Pancreas (tissue), 10 donors: ENCODE measurements at places on chromosomes 5 and 9. TPM values are rescaled to one million over a fixed set of nuclear protein-coding genes. Genes with fewer than 3 reads are reported as not detected.

DNA sequence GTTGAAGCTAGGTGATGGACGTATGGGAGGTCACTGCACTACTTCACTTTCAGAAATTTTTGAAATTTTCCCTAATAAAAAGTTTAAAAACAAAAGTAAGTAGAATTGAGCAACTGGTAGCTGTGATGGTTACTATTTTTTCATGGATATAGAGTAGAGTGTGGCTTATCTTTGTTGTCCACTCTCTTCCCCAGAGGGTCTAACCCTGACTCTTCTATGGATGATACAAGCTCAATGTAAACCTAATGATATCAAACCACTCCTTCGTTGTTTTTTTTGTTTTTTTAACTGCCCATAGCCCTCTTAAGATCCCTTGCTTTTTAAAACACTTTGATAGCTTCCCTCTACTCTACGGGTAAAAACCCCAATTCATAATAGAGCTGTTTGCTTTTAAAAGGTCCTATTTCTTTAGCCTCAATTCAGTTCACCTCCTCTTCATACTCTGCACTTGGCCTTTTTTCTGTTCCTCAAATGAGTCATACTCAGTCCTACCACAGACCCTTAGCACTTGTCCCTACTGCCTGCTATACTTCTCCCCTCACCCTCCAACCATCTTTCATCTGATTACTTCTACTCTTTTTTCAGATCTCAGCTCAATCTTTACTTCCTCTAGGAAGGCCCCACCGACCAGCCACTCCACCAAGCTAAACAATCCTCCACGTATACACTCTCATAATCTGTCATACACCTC lies 2.6 kb downstream of the HDAC3 start:
- peaks cover 17% of the 10 kb centered on the region for H3K4me1 ChIP-seq
- no peak overlapping the region for H3K27ac ChIP-seq
- no peak overlapping the region for H3K4me3 ChIP-seq
- no peaks in the 10 kb centered on the region for H3K27me3 ChIP-seq
- peaks cover 2% of the 10 kb centered on the region for H3K36me3 ChIP-seq
- no peak for DNase-seq

DNA sequence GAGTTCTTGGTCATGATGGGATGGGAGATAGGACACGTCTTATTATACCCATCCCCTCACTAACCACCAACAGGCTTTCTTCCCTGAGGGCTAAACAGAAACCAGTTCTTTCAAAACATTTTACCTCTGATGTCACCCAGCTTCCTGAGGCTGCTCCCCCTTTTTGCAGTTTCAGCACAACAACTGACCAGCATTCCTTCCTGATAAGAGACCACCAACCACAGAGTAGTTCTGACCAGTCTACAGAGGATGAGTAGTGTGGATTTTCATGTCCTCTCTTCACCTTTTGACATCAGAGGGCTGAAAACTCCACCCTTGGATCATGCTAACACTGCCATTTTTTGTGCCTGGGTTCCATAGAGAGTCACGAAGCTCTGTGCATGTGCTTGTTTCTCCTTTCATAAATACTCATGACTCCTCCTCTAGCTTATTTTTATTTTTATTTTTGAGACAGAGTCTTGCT lies 82.6 kb downstream of the OSTF1 start:
- DNase-seq, result no peak
- H3K4me3 ChIP-seq, result no peak overlapping the region
- H3K4me1 ChIP-seq, result no peaks in the 10 kb centered on the region
- no peak overlapping the region for H3K27ac ChIP-seq
- H3K27me3 ChIP-seq, result no peaks in the 10 kb centered on the region

DNA sequence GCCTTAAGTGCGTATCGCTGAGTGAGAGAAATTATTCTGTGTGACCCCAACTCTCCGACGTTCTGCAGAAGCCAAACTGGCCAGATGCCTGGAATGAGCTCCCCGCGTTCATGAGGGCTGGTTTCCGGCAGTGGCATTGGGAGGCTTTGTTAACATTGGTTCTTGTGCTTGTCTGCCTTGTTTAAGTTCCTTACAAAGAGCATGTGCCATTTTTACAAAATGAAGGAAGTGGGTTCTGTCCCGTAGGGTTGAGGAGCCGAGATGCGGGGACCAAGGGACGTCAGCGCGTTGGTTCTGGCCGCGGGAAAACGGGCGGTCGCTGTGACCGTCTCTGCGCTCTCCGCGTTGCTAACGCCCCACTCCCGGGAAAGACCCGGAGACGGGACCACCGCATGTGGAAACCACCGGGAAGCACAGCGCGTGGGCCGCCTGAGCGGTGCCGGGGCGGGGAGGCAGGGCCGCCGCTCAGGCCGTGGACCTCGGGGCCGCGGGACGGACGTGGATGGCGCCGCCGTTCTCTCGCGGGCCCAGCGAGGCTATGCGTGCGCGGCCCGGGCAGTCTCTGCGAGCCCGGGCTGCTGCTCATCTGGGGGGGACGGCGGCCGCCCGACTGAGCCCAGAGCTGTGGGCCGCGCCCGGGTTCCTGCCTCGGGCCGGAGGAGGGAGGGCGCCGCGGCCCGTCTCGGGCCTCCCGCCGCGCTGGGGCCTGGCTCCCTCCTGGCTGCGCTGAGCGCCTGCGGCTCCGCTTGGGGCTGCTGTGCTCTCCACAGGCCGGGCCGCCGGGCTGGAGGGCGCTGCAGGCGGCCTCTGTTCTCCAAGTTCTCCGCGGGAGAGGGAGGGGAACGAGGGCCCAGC lies 13.4 kb downstream of the RABL6 start:
- DNase-seq, result peak; percentile 27
- H3K4me3 ChIP-seq, result no peak overlapping the region
- no peaks in the 10 kb centered on the region for H3K27me3 ChIP-seq
- H3K27ac ChIP-seq, result no peak overlapping the region
- no peaks in the 10 kb centered on the region for H3K4me1 ChIP-seq

PCDHGB2 gene
- 2.6 TPM for total RNA-seq

DNA sequence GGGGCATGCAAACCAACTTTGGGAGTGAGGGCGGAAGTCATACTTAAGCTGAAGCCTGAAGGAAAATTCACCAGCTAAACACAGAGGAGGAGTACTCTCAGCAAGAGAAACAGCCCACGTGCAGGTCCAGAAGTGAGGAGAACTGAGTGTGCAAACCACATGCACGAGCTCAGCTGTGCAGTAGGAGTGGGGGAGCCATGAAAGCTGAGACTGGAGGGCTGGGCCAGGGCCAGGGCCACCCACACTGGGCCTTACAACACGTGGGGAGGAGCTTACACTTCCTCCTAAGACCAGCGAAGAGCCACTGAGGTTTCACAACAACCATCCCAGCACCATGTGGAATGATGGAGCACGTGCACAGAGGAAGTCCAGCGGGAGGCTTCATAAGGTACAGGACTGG lies 9.3 kb upstream of the WWC1 start:
- no peaks in the 10 kb centered on the region for H3K4me1 ChIP-seq
- no peak overlapping the region for H3K27ac ChIP-seq
- DNase-seq, result no peak
- no peak overlapping the region for H3K4me3 ChIP-seq

DNA sequence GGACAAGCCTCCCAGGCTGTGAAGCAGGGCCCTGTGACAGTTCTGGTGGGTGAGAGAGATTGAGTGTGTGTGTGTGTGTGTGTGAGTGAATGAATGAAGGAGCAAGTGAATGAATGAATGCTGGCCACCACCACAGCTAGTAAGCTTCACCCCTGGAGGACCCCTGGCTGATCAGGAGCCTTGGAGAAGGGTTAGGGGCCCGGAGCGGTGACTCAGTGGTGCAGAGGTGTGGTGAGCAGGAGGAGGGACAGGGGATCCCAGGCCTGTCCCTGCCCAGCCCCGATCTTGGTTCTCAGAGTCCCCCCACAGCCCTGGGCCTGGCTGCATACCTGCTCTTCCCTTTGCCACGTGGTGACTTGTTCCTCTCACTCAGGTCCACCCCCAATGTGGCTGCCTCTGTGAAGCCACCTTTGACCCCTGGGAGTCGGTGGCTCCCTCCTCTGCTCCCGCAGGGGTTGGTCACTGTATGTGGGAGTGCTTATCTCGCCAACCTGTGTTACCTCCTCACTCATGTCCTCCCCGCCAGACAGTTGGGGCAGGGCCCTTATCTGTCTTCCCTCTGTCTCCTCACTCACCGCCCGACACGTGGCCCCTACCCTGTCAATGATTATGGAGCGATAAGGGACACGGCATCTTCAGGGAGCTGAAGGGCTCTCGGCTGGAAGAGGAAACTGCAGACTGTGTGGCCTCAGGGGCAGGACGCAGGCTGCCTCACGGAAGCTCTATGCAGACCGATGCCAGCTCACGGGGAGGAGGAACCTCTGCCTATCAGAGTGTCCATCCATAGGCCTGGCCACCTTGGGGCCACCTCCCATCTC lies 99.9 kb upstream of the PITX1 start:
- DNase-seq, result no peak
- no peaks in the 10 kb centered on the region for H3K27me3 ChIP-seq
- H3K36me3 ChIP-seq, result no peaks in the 10 kb centered on the region

DNA sequence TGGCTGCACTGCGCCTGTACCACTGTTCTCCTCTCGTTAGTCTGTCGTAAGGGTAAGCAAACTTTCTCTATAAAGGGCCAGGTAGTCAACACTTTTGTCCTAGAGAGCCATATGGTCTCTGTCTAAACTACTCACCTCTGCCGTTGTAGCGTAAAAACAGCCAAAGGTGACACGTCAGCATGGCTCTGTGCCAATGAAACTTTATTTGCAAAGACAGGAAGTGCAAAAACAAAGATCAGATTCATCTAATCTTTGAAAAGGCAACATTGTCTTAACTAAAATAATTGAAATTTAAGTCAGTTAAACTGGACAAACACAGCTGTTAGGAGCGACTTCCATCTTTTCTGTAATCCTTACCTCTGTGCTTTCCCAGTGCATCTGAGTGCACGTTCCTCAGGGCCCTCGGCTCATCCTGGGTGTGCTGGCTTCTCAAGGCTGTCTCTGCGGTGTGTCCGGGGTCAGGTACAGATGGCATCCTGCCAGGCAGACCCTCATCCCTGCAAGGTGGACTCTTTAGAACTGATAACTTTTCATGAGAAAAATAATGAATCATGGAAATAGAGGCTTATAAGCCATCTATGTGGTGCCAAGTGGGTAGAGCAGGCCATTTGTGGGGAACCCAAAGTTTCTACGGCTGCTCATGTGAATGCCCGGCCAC lies 35.2 kb upstream of the IRX4 start:
- no peak overlapping the region for H3K4me3 ChIP-seq
- H3K36me3 ChIP-seq, result no peaks in the 10 kb centered on the region
- H3K27ac ChIP-seq, result no peak overlapping the region
- no peak for DNase-seq

- peaks cover 11% of the 10 kb centered on the region for H3K4me1 ChIP-seq
- no peak for DNase-seq
- no peak overlapping the region for H3K27ac ChIP-seq
- H3K27me3 ChIP-seq, result no peaks in the 10 kb centered on the region
- no peaks in the 10 kb centered on the region for H3K36me3 ChIP-seq
Observed at GRCh38 chr9:104905931-104906330, 22.0 kb downstream of the ABCA1 start.

SLC36A3 gene
- not detected for total RNA-seq

DNA sequence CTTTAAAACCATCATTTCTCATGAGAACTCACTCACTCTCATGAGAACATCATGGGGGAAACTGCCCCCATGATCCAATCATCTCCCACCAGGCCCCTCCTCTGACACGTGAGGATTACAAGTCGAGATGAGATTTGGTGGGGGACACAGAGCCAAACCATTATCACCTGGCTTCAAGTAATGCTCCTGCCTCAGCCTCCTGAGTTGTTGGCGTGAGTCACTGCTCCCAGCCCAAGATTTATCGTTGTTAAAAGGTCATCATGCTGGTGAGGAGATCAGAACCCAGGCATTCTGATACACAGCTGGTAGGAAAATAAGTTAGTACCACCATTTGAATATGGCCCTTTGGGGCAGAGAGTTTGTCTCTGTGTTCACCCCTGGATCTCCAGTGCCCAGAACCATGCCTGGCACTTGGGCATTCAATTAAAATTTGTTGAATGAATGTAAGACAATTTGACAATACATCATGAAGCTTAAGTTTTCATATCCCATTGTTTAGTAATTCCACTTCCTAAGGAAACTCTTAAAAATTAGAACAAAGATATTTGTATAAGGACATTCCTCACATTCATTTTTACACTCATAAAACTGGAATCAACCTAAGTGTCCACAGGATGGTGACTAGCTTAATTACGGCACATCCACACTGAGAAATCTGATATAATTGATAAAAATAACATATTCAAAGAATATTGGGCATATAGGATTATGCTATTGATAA lies 58.0 kb upstream of the COL15A1 start:
- H3K4me3 ChIP-seq, result no peak overlapping the region
- H3K27me3 ChIP-seq, result no peaks in the 10 kb centered on the region
- no peaks in the 10 kb centered on the region for H3K4me1 ChIP-seq
- no peak for DNase-seq
- no peak overlapping the region for H3K27ac ChIP-seq
- H3K36me3 ChIP-seq, result no peaks in the 10 kb centered on the region

- H3K36me3 ChIP-seq, result no peaks in the 10 kb centered on the region
- no peak overlapping the region for H3K27ac ChIP-seq
- H3K4me3 ChIP-seq, result no peak overlapping the region
Observed at GRCh38 chr5:1163366-1163765, 38.0 kb upstream of the SLC6A19 start.

GRCh38 chr5:174790906-174791305 lies 66.5 kb downstream of the MSX2 start:
- no peak overlapping the region for H3K4me3 ChIP-seq
- DNase-seq, result no peak
- no peaks in the 10 kb centered on the region for H3K4me1 ChIP-seq
- H3K27me3 ChIP-seq, result peaks cover 10% of the 10 kb centered on the region

DNA sequence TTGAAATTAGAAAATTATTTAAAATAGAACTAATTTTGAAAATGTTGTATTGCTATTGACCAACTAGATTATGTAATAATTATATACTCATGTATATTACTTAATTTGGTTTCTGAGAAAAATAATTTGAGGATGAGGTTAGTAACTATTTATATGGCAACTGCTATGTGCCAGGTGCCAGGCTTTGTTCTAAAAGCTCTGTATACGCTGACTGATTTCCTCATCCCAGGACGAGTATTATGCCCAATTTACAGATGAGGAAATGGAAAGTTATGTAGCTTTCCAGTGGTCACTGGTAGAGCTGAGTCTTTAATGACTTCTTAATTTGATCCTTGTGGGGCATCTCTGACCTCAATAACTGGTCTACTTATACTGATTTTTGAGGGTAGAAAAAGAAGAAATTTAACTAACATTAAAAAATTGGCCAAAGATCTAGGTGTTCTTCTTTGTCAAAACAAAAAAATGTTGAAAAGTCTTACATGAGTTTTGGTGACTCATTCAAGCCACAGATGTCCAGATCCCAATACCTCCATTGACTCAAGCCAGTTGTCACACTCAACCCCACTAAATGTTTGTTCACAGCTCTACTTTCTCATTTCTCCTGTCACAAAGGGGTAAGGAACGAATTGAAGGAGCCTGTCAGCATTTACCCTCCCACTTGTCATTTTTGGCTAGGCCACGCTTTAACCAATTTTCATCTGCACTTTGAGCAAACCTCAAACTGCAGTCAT lies 228.1 kb upstream of the MEF2C start:
- H3K27ac ChIP-seq, result no peak overlapping the region
- no peak for DNase-seq
- no peaks in the 10 kb centered on the region for H3K4me1 ChIP-seq
- no peak overlapping the region for H3K4me3 ChIP-seq
- H3K27me3 ChIP-seq, result no peaks in the 10 kb centered on the region
- H3K36me3 ChIP-seq, result no peaks in the 10 kb centered on the region
